Fibroblast of pulmonary artery (primary cell): ENCODE measurements at places on chromosomes 2 and 18.

- peak; percentile 88 for DNase-seq
Measured at GRCh38 chr2:140975237-140975636, 1155.6 kb downstream of the LRP1B start.

DNA sequence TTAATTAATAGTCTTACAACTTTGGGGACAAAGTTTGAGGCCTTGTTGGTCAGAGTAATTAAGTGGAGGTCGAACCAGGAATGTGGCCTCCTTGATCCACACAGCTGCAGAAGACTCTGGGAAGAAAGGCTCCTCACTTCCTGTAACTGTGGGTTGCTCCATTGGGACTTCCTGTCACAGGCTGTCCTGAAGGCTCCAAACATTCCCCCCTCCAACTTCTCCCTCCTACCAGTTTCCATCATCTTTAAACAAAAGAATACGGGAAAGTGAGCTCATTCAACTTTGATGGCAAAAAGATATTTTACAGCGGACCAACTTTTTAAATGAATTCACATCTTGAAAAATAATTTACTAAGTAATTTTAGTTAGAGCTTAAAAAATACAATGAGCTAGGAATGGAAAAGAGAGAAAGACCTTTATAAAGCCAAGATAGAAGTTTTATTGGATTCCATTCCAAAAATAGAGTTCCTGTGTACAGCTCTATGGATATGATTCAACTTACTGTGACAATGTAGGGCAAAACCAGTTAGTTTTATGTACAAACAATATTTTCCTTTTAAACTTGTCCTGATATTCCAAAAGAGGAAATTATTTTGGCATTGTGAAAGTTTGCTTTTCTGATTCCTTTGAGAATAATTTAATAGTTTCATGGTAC lies 212.0 kb upstream of the NABP1 start:
- DNase-seq: no peak

GRCh38 chr2:188466761-188467160 lies 175.1 kb downstream of the GULP1 start:
- no peak for DNase-seq

GRCh38 chr2:191311156-191311555 lies 66.0 kb downstream of the MYO1B start:
- DNase-seq: no peak

- DNase-seq: no peak
Measured at GRCh38 chr2:101466426-101466825, 8.5 kb downstream of the RFX8 start.

GRCh38 chr2:152823905-152824304 lies 105.5 kb downstream of the ARL6IP6 start:
- no peak for DNase-seq

DNA sequence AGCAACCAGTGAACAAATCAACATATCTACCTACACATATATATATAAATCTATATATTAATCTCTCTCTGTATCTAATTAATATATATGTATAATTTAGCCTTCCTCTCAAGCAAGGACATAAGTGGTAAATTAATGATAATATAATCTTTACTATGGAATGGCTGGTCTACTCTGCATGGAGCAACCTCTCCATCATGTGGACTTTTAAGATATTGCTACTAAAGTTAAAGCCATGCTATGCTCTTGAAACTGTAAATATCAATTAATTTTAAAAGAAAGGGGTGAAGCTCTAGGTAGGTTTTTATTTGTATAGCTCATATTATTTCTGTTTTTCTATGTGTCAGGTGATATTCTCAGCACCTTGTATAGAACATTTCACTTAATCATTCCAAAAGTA lies 147.0 kb downstream of the PPP1R1C start:
- peak; percentile 31 for DNase-seq

GRCh38 chr2:37847792-37848191 lies 77.3 kb upstream of the RMDN2 start:
- DNase-seq: no peak

GRCh38 chr2:216416571-216417307 lies 4.5 kb downstream of the SMARCAL1 start:
- DNase-seq: no peak

- peak; percentile 54 for DNase-seq
Measured at GRCh38 chr2:164479460-164479859, 141.8 kb downstream of the GRB14 start.

- DNase-seq: no peak
Measured at GRCh38 chr2:114031605-114032505, 142.0 kb downstream of the ACTR3 start.

- DNase-seq: no peak
Measured at GRCh38 chr2:182477774-182478173, 50.9 kb upstream of the PDE1A start.

DNA sequence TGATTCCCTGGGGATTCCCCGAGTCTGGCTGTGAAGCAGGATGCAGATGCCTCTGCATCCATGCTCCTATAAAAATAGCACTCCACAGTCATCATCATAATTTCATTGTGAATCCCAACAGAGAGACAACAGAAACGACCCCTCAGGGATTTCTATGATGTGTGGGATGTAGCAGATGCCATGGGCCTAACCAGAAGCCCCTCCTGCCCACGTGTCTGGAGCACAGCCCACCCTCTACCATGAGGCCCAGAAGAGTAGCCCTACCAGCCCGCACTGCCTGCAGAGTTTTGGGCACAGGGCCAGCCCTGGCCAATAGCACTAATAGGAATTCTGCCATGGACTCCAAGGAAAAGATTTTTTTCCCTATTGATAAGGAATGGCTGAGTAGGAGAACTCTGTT lies 66.6 kb downstream of the GYPC start:
- no peak for DNase-seq

DNA sequence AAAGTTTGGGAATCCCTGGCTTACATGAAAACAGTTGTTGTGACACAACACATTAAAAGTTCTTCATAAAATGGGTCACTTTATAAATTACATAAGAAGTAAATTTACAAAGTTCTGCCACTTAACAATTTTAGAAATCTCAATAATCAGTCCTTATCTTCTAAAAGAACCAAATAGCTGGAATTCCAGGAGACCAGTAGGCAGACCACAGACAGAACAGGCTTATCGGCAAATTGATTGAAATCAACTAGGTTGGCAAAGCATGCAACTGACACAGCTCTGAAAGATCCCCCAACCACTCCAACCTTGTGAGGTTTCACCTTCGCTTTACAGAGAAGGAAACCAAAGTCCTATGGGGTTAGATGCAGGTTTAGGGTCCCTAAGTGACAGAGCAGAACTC lies 103.0 kb downstream of the DNER start:
- no peak for DNase-seq

- DNase-seq: no peak
Measured at GRCh38 chr2:210534879-210535278, 21.5 kb upstream of the CPS1 start.

- DNase-seq: peak; percentile 26
Measured at GRCh38 chr2:70921839-70922234, 13.9 kb upstream of the ATP6V1B1 start.

DNA sequence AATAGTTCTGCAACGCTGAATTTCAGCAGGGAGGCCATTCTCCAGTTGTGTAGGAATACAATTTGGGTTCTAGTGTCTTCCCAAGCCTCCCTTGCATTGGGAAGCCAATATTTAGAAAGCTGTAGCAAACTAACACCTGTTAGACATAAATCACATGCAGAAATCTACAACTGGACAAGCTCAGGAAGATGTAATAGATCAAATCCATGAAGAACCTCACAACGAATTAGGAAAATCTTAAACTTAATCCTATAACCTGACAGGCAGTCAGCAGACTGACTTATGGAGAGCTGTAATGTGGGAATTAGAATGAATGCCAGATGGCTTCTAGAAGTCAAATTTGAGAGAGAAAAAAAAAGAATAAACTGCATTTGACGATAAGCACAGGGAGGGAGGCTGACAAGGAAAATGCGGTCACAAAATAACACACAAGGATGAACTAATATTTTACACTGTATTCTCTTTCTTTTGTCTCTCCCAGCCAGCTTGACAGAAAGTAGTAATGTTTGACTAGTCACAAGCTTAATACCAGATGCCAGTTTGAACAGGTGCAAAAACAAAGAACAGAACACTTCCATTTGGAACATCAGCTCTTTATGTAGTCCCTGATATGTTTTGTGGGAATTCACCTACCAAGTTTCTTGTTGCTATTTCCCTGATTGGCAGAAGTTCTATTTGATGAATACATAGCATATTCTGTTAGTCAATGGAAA lies 50.8 kb upstream of the FANCL start:
- DNase-seq: no peak

- DNase-seq: no peak
Measured at GRCh38 chr2:134621939-134622705, 96.7 kb downstream of the TMEM163 start.

- DNase-seq: no peak
Measured at GRCh38 chr18:46754188-46754587, 2.7 kb downstream of the ST8SIA5 start.

DNA sequence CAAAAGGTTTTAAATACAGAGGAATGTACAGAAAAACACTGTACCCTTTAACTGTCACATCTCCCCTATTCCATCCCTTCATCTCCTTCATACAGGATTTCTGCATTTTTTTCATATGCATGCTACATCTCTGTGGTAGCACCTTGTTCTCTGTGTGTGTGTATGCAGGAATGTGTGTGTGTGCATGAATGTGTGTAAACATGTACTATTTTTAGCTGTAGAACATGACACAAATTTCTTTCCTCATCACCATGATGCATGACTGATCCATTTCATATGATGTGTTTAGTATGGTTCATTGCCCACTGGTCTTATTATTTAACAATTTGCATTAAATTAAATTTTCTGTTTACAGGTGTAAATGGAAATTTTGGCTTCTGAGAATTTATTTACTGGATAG lies 21.5 kb upstream of the ZEB2 start:
- no peak for DNase-seq

DNA sequence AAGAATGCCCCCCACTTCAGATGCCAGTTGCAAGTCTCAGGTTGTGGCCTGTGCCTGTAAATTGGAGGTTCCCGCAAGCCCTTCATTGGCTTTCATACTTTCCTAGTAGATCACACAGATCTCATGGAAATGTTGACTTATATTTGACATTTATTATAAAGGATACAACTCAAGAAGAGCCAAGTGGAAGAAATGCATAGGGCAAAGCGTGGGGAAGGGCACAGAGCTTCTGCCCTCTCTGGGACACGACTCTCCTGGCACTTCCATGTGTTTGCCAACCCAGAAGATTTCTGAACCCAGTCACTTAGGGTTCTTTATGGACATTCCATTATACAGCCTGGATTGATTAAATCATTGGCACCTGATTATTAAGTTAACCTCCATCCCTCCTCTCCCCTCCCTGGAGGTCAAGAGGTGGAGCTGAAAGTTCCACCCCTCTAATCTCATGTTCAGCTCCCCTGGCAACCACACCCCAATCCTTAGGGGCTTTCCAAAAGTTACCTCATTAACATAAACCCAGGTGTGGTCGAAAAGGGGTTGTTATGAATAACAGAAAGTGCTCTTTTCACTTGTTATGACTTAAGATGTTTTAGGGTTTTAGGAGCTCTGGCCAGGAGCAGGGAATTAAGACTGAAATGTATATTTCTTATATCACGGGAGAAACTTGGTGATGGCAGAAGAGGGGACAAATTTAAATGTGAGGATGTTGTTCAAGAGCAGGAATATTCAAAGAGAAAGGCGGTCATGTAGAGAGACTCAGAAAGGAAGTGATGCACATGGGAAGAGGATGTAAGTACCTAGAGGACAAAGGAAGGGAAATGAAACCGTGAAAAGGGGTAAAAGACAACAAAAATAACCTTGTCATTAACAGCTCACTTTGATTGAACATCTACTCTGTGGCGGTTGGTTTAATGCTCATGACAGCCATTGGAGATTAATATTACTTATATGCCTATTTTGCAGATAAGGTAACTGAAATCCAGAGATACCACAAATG lies 31.8 kb downstream of the SP100 start:
- no peak for DNase-seq

DNA sequence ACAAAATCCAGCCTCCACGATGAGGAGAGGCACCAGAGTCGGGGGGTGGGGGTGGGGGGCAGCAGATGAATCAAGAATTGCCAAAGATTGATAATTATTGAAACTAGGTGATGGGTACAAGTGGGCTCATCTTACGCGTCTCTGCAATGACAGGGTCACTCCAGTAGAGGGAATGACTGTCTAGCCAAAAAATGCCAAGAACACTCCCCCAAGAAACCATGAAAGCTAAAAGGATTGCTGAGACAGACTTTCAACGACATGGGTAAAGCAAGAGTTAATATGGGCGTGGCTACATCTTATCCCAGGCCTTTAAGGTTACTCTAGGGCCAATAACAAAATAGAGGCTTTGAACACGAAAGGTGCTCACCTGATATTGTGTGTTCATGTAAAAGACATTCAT lies 86.5 kb downstream of the STK39 start:
- DNase-seq: no peak

DNA sequence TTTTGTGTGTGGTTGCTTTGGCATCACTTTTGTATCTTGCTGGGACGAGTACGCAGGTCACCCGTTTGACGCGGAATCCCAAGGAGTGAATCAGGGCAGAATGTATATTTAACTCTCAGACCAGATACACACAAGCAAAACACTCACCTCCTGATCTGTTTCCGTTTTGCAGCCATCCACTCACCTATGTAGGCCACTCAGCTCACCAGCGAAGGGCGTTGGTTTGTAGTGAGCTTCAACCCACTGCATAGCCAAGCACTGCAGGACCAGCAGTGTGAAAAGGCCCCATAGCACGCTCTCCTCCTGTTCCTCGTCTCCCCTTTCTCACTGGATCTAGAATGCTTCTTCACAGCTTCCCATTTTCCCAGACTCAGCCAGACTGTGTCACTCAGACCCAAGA lies 58.3 kb downstream of the ZNF532 start:
- DNase-seq: no peak

GRCh38 chr2:3115301-3116042 lies 262.1 kb downstream of the EIPR1 start:
- no peak for DNase-seq

DNA sequence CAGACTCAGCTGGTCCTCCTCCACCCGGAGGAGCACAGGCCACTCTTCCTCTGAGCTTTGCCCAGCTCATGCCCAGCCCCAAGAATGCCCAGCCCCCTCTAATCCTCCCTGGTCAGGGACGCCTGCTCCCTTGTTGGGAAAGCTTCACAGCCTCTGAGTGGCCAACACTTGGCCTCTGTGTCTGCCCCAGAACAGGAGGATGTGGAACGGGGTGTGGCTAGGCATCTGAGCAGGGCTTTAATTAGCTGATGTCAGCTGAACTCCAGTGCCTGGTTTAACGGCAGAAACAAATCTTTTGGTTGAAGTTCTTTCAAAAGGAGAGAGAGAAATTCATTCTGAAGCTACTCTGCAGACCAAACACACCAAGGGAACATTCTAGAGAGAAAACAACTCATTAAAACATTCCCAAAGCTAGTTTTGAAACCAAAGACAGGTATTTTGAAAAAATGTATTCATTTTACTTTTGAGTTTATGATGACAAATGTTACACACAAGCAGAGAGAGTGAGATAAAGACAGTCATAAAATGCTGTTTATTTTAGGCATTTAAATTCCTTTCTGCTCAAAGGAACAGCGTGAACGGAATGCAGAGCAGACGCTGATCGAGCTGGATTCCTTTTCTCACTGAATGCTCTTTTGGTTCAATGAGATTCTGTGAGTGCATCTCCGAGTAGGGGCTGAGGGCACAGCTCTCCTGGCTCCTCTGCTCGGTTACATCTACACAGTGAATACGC lies 63.8 kb downstream of the RTP5 start:
- peak; percentile 12 for DNase-seq
